ENCODE measurements at places on chromosomes 2 and 18.

GRCh38 chr18:70132999-70133398 is 72.5 kb downstream of the RTTN start:
- DNase-seq: peak; percentile 14

GRCh38 chr18:7370375-7370774 is 139.5 kb downstream of the LRRC30 start:
- DNase-seq: no peak

DNA sequence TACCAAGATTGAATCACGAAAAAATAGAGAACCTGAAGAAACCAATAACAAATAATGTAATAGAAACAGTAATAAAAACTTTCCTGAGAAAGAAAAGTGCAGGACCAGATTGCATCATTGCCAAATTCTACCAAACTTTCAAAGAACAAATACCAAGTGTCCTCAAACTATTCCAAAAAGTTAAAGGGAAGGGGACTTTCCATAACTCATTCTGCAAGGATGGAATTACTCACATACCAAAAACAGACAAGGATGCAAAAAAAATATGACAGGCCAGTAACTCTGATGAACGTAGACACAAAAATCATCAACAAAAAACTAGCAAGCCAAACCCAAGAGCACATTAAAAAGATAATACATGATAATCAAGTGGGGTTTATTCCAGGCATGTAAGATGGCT is 172.3 kb upstream of the SLC35G4 start:
- DNase-seq: no peak

GRCh38 chr18:27855486-27855885 is 321.4 kb downstream of the CDH2 start:
- DNase-seq: no peak

GRCh38 chr2:202592566-202592965 is 42.2 kb upstream of the FAM117B start:
- no peak for DNase-seq

GRCh38 chr2:24409171-24409570 is 48.8 kb upstream of the ITSN2 start:
- DNase-seq: no peak

GRCh38 chr2:241935314-241935713 is 65.8 kb downstream of the RTP5 start:
- no peak for DNase-seq

DNA sequence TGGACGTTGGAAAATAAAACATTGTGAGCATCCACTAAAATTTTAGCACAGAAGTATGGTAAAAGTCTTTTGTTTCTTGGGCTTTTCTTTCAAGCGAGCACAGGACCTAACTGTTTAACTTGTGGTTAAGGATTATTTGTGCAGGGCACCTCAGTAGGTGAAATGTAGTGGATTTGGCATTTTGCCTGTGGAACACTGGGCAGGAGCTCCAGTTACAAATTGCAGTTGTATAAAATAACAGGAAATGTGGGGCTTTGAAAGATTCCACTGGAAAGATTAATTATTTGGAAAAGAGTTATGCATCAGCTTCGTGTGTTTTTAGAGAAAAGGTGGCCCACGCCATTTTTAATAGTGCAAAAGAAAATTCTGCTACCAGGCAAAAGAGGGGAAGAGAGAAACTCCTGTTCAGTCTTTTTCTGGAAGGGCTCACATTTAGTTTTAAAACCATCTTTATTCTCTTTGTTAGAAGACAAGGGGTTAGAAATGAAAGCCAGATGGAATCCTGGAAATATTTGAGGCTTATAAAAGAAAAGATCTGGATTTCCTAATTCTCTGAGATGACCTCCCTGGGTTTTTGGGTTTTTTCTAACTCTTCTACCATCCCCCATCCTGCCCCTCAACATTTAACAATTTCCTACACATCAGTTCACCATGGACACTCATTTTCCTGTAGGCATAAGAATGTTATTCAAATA is 144.3 kb upstream of the SERTAD2 start:
- no peak for DNase-seq

- no peak for DNase-seq
Measured at GRCh38 chr18:9874728-9875127, 11.0 kb upstream of the TXNDC2 start.

DNA sequence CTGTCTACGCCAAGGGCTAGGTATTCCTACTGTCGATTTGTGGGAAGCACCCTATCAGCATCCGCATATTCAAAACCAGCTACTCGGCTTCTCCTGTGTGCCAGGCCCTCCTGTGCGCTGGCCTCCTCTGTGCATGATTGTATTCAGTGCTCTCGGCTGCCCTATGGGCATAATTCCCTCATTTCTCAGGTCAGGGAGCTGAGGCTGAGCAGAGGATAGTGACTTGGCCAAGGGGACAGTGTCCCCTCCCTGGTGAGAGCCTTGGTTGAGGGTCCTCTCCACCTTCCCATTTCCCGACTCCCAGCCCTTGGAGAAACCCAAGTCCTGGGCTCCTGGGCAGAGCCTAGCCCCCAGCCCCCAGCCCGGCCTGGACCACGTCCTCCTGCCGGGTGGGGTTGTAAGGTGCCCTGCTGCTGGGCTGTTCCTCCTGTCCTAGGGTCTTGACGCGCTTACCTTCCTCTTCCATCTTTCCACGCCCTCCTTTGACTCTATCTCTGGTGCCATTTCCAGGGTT is 6.3 kb upstream of the HS6ST1 start:
- DNase-seq: no peak

DNA sequence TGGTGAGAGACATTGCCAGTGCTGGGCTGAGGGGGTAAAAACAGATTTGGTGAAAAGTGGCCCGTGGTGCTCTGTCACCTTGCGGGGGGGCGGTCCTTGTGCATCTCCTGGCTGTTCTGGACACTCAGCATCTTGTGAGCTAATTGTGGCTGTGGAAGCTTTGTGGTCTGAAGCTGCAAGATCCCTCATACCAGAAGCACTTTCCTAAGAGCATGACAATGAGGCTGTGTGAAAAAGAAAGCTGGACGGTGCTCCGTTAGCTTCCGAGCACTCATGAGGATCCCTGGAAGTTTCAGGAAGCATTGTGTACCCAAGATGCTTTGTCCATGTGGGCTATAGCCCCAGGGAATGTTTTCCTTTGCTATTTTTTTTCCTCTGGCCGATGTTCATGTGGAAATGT is 74.5 kb downstream of the CABLES1 start:
- DNase-seq: no peak

- DNase-seq: no peak
Measured at GRCh38 chr2:23493846-23494245, 108.9 kb downstream of the KLHL29 start.

DNA sequence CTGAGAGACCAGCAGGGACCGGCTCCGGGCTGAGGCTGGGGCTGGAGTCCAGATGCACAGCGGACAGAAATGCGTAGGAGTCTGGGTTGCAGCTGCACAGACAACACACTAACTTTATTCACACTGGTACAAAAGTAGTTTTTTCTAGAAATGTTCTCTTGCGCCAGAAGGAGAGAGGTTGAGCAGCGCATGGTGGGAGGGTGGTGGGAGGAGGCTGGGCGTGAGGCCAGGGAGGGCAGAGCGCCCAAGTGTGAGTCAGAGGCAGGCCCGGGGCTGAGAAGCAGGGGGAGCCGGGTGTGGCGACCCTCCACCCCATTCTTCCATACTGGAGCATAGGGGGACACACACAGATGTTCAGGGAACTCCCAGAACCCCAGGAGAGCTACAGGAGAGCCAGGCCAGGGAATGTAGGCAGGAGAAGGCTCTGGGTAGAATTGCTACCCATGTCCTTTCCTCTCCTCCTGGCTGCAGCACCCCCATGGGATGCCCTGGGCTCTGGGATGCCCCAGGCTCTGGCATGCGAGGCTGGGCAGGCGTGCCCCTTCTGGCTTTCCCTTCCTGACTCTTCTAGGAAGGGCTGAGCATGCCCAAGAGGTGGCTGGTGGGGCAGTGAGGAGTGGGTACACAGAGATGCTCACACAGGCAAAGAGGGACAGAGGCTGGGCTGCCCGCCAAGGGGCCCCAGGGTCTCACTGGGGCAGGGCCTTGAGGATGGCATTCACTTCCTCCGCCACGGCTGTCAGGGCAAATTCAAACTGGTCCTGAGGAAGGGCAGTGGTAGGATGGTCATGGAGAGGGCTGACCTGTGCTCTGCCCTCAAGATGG is 10.6 kb downstream of the DNAJB2 start:
- DNase-seq: no peak

DNA sequence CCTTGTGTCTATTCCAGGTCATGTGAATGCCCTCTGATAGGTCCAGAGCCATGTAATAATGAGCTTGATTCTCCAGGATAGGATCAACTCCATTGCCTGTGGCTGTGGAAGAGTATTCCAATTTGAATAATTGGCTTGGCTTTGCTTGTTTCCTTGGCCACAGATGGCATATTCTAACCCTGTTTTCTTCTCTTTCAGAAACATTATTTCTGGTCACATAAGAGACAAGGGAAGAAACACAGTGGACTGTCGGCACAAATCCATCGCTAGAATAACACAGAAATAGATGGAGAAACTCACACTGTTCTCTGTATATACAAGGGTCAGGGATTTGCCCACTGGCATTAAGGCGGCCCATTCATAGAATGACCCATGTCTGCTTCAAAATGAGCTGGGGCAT is 278.4 kb upstream of the CCDC68 start:
- peak; percentile 76 for DNase-seq

DNA sequence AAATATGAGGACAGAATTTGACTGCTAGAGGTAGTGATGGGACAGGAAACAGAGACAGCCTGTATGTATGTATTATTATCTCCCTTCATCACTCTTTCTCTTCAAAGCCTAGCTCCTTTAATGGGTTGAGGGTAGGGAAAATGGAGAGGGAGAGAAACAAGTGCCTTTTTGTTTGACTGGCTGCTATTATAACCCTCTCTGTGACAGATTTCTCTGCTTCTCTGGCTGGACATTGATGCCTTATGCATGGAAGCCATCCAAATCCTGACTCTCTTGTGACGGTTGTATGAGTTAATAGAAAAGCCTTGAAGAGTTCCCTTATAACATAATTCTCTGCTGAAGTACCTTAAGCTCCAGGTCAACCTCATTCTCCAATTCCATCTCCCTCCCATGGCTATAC is 118.5 kb upstream of the COL5A2 start:
- DNase-seq: no peak

DNA sequence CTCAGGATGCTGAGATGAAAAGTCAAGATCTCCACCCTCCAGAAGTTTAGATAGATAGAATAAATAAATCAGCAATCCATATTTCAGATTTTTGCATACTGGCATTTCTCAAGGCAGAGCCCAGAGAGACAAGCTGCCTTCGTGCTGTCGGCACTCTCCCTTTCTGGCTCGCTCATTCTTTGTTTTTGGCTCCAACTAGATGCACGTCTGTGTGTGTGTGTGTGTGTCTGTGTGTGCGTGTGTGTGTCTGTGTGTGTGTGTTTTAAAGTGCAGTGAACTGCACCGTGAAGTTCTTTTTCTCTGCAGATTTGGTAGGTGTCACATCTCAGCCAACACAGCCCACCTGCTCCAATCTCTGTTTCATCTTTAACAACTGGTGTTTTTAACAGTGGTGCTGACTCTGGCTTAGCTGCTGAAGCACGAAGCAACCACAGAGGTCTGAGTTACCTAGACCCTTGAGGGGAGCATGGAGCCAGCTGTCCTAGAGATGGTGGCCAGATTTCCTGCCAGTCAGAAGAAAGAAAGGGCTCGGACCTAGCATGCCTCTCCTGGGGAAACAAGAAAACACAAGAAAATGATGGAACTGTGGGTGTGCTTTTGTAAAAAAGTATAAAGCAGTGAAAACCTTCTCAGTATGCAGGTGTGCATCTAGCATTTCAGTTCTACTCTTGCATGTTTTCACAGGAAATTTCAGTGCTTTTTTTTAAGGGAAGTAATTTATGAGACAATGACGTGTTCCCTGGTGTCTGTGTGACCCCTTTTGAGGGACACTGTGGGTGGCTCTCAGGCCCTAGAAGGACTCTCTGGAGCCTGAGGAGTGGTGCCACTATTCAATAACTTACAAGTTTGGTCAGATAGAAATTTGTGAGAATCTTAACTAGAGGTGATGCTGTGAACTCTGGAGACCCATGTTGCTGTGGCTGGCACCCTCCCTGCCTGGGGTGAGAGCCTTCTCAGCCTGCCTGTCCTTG is 364.3 kb downstream of the RNF144A start:
- DNase-seq: peak; percentile 16

DNA sequence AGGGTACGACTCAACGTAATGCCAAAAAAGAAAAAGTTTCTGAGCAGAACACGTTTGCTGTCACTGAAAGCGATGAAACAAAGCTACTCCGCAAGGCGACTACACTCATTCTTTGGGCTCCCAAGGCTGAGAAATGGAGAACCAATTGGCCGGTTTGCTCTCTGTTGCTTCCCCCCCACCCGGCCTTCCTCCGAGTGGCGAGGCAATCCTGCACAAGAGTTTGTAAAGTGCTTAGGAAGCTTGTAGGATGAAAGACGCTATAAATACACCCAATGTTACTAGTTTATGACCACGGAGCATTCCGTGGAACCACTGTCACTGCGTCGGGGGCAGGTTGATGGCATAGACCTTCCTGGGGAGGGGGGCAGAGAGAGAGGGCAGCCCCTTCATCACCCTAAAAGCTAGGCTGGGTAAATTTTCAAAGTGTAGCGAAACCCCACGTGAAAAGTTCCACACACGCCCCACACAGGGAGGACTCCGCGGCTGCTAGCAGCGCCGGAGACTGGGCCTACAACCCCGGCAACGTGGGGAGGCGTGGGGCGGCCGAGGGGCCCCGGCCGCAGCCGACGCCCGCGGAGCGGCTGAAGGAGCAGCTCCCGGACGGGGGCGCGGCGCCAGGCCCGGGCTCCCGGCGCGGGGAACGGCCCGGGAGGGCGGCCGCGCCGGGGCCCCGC is 915 bp downstream of the CUL3 start:
- DNase-seq: peak; percentile 37

- no peak for DNase-seq
Measured at GRCh38 chr18:50981381-50981780, 13.5 kb downstream of the ELAC1 start.

- no peak for DNase-seq
Measured at GRCh38 chr2:21361957-21362486, 238.3 kb downstream of the TDRD15 start.

GRCh38 chr18:46283895-46284295 is 179.7 kb downstream of the HAUS1 start:
- no peak for DNase-seq

- no peak for DNase-seq
Measured at GRCh38 chr2:20164734-20165478, 60.0 kb downstream of the SDC1 start.

DNA sequence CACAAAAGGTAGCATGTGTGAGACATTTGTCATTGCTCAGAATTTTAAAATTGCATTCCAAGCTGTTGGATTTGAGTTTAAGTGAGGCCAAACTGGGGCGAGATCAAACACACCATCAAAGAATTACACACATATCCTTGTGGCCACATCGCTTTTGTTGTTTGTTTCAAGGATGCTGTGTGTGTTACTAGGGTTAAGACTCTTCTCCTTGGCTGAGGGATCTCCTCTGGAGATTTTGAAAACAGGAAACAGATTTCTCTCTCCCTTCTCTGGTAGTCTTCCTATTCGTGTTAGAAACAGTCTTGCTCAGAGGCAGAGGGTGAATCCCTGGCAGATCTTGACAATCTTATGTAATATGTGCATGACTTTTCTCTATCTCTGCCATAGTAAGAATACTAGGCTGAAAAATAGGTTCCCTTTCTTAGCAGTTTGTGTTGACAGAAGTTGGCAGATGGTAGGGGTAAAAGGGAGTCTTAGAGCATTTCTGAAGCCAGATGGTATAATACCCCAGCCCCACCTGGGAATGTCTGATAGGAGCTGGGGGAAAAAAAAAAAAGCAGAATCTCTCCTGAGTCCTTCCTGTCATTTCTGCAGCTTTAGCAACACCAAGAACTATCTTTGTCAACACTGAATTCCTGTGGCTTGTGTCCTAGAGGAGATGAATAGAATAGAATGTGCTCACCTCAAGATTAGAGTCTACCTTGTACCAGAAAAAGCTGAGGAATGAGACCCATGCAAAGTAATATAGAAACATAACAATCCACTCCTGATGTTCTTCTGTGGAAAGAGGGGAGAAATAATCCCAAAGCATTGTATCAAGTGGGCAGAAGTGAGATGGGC is 101.8 kb downstream of the XRCC5 start:
- DNase-seq: no peak
